ENCODE measurements at places on chromosomes 12 and 14.

GRCh38 chr12:110114528-110114937, 9.6 kb upstream of the IFT81 start:
- no peak for DNase-seq

GRCh38 chr14:78088916-78089315, 81.3 kb upstream of the NRXN3 start:
- DNase-seq, result no peak

- no peak for DNase-seq
These were observed 33.3 kb downstream of the RCOR1 start for GRCh38 chr14:102625564-102626296.

DNA sequence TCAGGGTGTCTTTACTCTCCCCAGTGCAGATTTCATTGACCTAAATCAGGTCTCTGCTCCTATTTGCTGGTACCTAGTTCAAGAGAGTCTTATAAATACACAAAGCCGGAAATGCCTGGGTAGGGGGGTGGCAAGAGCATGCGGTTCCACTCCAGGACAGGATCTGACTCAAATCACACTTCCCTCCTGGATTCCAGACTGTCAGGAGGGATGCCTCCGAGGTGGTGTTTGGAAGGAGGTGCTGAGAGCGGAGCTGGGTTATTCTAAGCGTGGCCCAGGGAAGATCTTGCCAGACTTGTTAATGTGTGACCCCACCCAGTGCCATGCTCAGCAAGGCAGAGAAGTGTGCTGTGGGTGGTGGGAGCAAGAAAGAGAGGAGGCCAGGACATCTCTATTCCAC, 49.8 kb downstream of the B4GALNT3 start:
- no peak for DNase-seq

- DNase-seq, result no peak
These were observed 20.3 kb downstream of the MTA1 start for GRCh38 chr14:105439710-105440553.

DNA sequence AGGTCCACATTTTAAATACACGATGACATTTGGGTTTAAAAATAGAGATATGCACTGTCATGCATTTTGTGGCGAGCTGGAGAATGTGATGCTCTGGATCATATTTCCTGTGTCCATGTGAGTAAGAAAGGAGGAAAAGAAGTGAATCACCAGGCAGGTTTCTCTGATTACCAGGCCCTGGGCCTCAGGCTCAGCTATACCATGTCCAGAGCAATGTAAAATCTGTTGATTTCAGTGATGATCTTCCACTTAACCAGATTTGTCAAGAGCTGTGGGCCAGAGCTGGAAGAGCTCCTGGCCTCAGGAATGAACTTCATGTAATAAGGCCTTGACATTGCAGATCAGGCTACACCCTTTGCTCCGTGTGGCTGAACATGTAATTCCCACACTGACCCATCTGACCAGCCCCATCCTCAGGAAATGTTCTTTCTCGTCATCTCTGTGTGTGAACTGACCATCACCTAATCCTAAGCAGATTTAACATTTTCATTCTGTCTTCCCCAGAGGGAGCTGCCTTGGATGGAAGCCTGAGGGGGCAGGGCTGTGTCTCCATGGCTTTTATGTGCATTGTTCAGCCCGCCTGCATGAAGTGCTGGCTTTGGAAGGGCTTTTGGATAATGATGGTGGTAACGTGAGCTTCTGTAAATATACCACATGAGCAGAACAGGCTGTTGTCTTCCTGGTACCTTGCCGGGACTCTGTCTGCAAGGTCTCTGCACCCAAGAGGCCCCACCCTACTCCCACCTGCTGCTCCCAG, 54.5 kb downstream of the CRACR2A start:
- DNase-seq, result no peak

DNA sequence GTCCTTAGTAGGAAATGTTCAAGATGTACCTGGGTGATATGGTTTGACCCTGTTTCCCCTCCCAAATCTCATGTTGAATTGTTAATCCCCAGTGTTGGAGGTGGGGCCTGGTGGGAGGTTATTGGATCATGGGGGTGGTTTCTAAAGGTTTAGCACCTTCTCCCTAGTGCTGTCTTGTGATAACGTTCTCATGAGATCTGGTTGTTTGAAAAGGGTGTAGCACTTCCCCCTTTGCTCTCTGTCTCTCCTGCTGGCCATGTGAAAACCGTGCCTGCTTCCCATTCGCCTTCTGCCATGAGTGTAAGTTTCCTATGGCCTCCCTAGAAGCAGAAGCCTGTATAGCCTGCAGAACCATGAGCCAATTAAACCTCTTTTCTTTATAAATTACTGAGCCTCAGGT, 353.0 kb upstream of the SFSWAP start:
- DNase-seq, result no peak

All from spinal cord (tissue), 10 donors.